Forelimb muscle (tissue), 1 donor: ENCODE measurements at places on chromosomes 13 and 19.
A peak's percentile ranks its signal among the peaks of the same experiment; 100 is the strongest.

- DNase-seq: no peak
Observed at GRCh38 chr13:98184792-98185191, 7.7 kb upstream of the RNF113B start.

- no peak for DNase-seq
Observed at GRCh38 chr13:34004676-34005075, 186.7 kb downstream of the RFC3 start.

- no peak for DNase-seq
Observed at GRCh38 chr13:66922444-66922843, 307.7 kb downstream of the PCDH9 start.

DNA sequence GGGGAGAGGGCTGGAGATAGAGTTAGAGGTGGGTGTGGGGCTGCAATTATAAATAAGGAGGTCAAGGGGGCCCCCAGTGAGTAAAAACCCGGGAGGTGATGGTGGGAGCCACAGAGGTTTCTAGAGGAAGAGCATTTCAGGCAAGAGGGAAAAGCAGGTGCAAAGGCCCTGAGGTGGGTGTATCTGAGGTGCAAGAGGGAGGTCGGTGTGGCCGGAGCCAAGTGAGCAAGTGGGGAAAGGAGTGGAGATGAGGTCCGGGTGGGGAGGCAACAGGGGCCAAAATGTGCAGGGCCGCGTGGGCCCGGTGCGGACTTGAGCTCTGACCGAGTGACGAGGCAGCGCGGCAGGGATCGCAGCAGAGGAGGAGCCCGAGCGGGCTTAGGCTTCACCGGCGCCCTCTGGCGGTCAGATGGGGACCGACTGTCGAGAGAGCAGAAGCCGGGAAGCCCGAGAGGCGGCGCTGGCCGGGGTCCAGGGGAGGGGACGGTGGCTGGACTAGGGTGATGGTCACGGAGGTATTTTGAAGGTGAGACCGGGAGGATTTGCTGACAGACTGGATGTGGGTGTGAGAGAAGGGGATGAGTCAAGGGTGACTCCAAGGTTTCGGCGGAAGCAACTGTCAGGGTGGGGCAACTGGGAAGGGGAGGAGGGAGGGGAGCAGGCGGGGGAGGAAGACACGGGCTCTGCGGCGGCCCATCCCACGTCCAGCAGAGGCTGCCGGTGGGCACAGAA is 17.7 kb upstream of the SPACA4 start:
- peak; percentile 39 for DNase-seq

DNA sequence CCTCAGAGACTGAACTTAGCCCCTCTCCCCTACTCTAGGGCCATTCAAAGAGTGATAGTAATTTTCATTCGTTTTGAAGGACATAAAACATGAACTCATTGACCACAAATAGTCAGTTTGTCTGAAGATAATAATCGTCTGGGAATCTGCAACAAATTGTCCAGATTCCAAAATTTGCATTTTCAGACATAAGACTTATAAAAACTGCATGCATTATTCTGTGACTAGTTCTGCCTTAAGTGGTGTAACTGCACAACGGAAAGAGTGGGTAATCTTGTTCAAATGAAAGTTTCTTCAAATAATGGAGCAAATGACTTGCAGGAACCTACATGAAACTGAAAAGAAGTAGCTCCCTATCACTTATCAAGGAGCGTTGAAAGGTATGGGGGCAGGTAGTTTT is 8.4 kb downstream of the CSNK1A1L start:
- DNase-seq: no peak
